ENCODE measurements at places on chromosomes 1 and 21. TPM values are rescaled to one million over a fixed set of nuclear protein-coding genes. Genes with fewer than 3 reads are reported as not detected.

GRCh38 chr1:145982010-145982723, 14.2 kb downstream of the TXNIP start:
- DNase-seq: no peak

Gene HSPB7
- total RNA-seq: 3.5 TPM

GRCh38 chr1:8348777-8349472, 31.0 kb downstream of the SLC45A1 start:
- DNase-seq: peak; percentile 65

GRCh38 chr1:84409888-84410287, 11.6 kb downstream of the DNASE2B start:
- DNase-seq: no peak

Gene AKR7A3
- total RNA-seq: 0.43 TPM

DNA sequence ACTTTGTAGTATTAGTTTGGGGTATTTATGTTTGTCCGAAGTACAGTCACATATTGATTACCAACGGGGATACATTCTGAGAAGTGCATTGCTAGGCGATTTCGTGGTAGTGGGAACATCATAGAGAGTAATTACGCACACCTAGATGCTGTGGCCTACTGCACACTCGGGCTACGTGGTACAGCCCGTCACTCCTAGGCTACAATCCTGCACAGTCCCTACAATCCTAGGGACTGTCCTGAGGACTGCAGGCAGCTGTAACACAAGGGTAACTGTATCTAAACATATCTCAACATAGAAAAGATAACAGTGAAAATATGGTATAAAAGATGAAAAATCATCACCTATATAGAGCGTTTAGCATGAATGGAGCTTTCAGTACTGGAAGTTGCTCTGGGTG, 18.6 kb downstream of the EXOC8 start:
- no peak for DNase-seq

- DNase-seq: no peak
These were observed 33.4 kb downstream of the TRABD2B start for GRCh38 chr1:47963568-47964358.

- DNase-seq: peak; percentile 84
These were observed 5.2 kb upstream of the ERRFI1 start for GRCh38 chr1:8031176-8031785.

DNA sequence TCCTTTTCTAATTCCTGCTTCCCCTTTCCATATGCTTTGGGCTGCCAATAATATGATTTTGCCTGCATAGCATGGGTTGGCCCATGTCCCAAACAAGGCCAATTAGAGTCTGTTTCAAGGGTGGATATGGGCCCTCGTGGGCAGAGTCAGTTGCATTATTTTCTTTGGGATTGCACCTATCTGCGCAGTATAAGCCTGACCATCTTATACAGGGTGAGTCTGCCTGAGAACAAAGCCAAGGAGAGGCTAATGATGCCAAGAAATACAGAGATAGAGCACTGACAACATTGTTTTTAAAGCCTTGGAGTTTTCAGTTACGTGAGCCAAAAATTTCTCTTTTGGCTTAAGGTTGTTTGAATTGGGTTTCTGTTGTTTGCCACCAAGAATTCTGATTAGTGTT, 18.6 kb downstream of the OVAAL start:
- no peak for DNase-seq

Gene TARS2
- total RNA-seq: 17.3 TPM

Gene EDEM3
- total RNA-seq: 41.9 TPM

- DNase-seq: peak; percentile 93
These were observed 14.0 kb downstream of the F3 start for GRCh38 chr1:94527447-94528031.

Gene PTPRC
- total RNA-seq: 3.5 TPM

- no peak for DNase-seq
These were observed 214.5 kb upstream of the ZRANB2 start for GRCh38 chr1:71295350-71295749.

GRCh38 chr1:53270873-53271272, 32.6 kb upstream of the MAGOH start:
- DNase-seq: no peak

GRCh38 chr21:42311816-42312625, 3.2 kb downstream of the TFF3 start:
- DNase-seq: no peak

Gene FMO5
- total RNA-seq: 1.3 TPM

- DNase-seq: no peak
These were observed 1.5 kb downstream of the RGS18 start for GRCh38 chr1:192159781-192160180.

Gene NUDT4B
- 25.4 TPM for total RNA-seq

Gene CD1C
- total RNA-seq: not detected

GRCh38 chr1:93349231-93350135, 3.8 kb downstream of the DR1 start:
- DNase-seq: peak; percentile 39

Gene MYOG
- not detected for total RNA-seq

- no peak for DNase-seq
These were observed 738 bp upstream of the KCNA2 start for GRCh38 chr1:110606657-110607535.

Gene CDC14A
- total RNA-seq: 5.2 TPM

- peak; percentile 4 for DNase-seq
These were observed 1369.1 kb upstream of the ADGRL4 start for GRCh38 chr1:80375662-80376061.

DNA sequence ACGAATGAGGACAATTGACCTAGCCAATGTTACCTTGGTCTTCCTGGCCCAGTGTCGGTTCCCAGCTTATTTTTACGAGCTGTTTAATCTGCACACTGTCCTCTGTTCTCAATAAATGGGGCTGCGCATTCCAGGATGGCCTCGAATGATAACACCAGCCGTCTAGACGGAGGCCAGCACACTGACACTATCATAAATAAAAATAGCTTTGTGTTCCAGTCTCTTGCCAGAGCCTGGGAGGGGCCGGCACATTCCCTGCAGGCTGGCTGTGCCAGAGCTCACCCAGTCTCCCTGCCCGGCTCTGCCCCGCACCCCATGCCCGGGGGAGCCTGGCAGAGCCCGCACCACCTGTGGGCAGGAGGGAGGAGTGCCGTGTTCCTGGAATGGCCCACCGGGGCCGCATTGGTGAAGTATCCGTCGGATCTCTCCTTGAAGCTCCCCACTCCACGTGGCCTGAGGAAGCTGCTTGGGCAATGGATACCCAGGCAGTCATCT, 92.1 kb downstream of the SPSB1 start:
- peak; percentile 95 for DNase-seq

Gene CASQ1
- total RNA-seq: not detected

Gene HAO2
- total RNA-seq: not detected

DNA sequence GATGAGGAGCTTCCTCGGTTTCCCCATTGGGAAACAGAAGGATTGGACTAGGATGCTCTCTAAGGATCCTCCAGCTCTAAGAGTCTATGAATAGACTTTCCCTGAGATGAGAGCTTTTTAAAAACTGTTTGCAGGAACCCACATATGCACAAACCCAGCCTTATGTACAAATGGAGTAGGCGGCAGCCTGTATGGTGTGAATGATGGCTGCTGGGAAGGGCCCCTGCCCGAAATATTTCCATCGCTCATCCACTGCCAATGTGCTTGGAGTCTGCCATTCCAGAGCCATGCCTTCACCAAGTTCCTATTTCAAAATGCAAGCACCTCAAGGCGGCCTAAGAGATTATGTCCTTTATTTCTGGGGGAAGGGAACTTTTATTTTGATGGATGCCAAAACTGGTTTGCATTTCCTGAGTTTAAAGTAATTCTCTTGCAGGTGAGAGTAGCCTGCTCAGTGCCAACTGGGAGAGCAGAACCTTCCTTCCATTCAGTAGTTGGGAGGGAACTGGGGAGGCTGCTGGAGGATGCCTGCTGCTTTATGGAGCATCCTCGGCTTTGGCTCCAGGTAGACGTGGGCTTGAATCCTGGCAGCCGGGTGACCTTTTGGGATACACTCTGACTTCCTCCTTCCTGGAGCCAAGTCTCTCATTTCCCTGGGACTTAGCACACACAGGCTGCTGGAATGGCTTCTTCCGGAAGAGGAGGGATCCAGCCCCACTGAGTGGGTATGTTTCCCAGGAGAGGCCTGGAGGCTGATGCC, 165.9 kb downstream of the ACTL8 start:
- no peak for DNase-seq

- DNase-seq: no peak
These were observed 7.7 kb downstream of the IFI6 start for GRCh38 chr1:27664291-27664690.

Gene G0S2
- 4.8 TPM for total RNA-seq

Measured in fibroblast of villous mesenchyme (primary cell).